ENCODE measurements at places on chromosomes 16 and 17. TPM values are rescaled to one million over a fixed set of nuclear protein-coding genes. Genes with fewer than 3 reads are reported as not detected.

Gene CDRT15
- not detected for total RNA-seq

GRCh38 chr17:78022425-78022824, 63.9 kb downstream of the TNRC6C start:
- DNase-seq: no peak
- no peak overlapping the region for H3K4me3 ChIP-seq
- no peak overlapping the region for H3K27ac ChIP-seq
- H3K27me3 ChIP-seq: no peaks in the 10 kb centered on the region

DNA sequence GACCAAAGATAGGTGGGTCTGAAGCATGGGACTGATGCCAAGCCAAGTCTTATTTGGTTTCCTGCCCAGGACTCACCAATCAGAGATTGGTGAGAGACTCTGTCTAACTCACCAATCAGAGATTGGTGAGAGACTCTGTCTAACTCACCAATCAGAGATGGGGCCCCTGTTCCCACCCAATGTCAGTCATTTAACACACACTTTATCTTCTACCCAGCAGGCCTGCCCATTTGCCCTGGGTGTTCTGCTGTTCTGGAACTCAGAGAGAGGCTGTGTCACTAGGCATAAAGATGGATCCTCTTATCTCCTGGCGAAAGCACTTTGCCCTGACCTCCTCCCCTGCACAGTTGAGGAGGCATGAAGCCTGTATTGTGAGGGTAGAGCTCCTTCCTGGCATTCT, 5.4 kb upstream of the RHOT1 start:
- H3K4me1 ChIP-seq: no peaks in the 10 kb centered on the region
- H3K36me3 ChIP-seq: no peaks in the 10 kb centered on the region
- H3K27ac ChIP-seq: no peak overlapping the region
- no peak overlapping the region for H3K4me3 ChIP-seq
- H3K27me3 ChIP-seq: no peaks in the 10 kb centered on the region

Gene CPSF4L
- not detected for total RNA-seq

DNA sequence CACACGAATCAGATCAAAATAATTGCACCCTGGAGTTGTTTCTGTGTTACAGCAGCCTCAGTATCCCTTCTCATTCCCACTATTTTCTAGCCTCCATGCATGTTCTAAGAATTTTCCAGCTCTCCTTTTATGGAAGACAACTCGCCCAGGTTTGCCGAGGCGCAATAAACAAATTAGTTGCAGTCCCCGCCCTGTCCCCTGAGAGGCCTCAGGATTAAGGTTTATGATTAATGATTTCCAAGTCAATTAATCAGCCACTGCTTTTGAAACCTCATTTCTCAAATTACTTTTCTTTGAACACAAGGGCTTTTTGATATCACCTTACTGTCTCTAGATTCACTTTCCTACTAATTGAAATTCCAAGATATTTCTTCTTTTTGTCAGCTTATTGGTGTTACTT, 138.3 kb upstream of the HSBP1 start:
- no peak for DNase-seq
- H3K27ac ChIP-seq: no peak overlapping the region

DNA sequence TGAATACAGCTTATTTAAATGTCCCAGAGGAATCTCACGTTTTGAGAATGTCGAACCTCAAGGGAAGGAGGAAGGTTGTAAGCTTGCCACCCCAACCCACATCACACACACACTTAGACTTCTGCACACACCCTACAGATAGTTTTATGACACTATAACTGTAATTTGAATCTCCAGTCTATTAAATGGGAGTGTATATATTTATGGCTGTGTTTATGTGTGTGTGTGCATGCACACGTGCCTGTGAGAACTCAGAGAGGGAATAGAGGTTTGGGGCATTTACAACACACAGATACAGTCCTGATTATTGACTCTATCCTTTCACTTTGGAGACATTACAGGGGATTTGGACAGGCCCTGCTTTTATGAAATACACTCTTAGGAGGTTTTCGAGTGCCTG, 171.5 kb upstream of the MAF start:
- no peak overlapping the region for H3K4me3 ChIP-seq
- DNase-seq: no peak
- H3K4me1 ChIP-seq: no peaks in the 10 kb centered on the region
- H3K36me3 ChIP-seq: no peaks in the 10 kb centered on the region

DNA sequence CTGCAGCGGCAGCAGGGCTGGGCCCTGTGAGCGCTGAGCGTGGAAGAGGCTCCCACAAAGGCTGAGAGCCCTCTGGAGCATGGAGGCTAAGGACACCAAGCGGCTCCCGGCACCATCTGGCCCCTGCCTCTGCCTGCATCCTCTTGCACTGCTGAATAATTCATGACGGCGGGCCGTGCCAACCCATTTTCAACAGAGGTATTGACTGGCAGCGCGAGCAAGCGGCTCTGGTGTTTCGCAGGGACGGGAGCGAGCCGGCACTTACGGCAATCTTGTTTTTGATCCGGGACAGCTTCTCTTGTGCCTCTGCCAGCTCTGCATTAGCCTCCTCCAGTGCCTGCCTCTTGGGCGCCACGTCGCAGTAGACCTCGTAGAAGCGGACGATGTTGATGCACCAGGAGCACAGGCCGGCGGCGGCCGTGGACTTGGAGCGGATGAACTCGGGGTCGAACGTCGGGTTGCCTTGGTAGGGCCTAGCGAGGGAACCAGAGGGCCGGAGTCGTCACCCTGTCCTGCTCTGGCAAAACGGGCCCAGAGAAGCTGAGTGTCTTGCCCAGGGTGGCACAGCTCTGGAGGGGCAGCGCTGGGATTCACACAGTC, 80.4 kb downstream of the PGS1 start:
- H3K27ac ChIP-seq: no peak overlapping the region
- no peaks in the 10 kb centered on the region for H3K27me3 ChIP-seq
- no peaks in the 10 kb centered on the region for H3K4me1 ChIP-seq
- H3K4me3 ChIP-seq: no peak overlapping the region
- no peaks in the 10 kb centered on the region for H3K36me3 ChIP-seq

DNA sequence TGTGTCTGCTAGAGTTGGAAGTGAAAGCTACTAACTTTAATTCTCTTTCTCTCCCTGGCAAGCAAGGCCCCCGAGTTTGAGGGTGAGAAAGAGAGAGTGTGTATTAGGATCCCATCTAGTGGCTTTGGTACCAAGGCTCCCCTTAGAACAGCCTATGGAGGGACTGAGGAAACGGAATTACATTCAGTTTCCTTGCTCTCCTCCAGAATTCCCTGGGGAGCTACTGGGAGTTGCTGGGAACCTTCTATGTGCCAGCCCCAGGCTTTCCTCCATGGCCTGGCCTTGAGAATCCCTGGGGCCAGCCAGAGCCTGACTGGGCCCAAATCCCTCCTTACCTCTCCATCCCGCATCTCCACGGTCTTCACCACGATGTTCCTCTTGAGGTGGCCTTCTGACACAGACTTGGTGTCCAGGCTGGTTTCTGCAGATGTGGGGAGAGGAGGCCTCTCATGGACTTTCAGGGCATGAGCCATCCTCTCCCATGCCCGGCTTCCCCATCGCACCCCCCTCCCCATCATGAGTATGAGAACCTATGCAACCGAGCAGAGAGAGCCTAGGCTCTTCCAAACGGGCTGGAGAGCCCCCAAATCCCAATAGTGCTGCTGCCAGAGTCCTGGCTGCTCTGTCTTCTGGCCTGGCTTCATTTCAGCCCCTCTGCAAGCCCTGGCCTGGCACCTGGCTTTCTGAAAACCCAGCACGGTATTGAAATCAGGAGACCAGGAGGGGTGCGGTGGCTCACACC, 7.4 kb downstream of the GFAP start:
- H3K27me3 ChIP-seq: no peaks in the 10 kb centered on the region
- no peak overlapping the region for H3K27ac ChIP-seq
- DNase-seq: no peak
- H3K4me3 ChIP-seq: no peak overlapping the region
- H3K36me3 ChIP-seq: no peaks in the 10 kb centered on the region
- no peaks in the 10 kb centered on the region for H3K4me1 ChIP-seq

DNA sequence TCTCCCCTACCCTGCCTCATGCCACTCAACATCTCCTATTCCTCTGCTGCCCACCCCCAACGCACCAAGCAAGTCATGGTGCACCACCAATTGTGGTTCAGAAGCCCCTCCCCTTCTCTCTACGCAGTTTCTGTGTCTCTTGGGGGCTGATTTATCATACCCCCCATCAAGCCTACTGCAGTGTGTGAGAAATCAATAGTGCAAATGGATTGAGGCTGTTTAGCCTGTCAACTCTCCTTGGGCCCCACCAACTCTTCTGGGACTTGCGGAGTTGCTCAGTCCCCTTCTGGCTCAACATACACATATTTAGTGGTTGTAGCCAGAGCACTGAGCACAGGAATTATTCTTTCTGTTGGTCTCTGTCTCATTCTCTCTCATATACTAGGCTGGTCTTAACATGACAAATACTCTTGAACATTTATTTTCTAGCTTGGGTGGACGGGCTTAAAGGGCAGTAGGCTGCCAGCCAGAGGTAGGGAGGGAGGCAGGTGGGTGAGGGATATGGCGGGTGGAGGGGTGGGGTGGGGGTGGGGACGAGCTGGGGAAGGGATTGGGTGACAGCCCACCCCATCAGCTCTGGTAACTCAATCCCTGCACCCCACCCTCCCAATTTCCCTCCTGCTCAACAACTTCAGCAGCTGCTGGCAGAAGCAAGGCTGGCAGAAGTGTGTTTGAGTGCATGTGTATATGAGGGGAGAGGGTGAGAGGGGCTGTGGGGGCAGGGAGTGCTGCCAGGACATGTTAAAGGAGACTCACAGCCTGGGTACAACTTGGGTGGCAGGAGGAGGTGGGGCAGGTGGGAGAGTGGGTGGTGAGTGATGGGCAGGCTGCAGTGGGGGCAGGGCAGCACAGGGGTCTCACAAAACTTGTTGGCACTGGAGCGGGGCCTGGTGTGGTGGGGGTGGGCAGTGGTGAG, 4.9 kb downstream of the RARA start:
- no peaks in the 10 kb centered on the region for H3K36me3 ChIP-seq
- DNase-seq: no peak
- H3K27ac ChIP-seq: peak overlapping the region; percentile 97
- H3K4me3 ChIP-seq: no peak overlapping the region
- H3K4me1 ChIP-seq: peaks cover 38% of the 10 kb centered on the region

GRCh38 chr17:33240362-33240761, 52.7 kb downstream of the ASIC2 start:
- no peaks in the 10 kb centered on the region for H3K4me1 ChIP-seq
- no peaks in the 10 kb centered on the region for H3K36me3 ChIP-seq
- no peak for DNase-seq
- H3K27me3 ChIP-seq: no peaks in the 10 kb centered on the region

GRCh38 chr17:6241996-6242395, 171.8 kb downstream of the WSCD1 start:
- no peaks in the 10 kb centered on the region for H3K36me3 ChIP-seq
- no peak overlapping the region for H3K4me3 ChIP-seq
- H3K27ac ChIP-seq: no peak overlapping the region
- DNase-seq: no peak
